ENCODE measurements at places on chromosomes 7 and 10.
A peak's percentile ranks its signal among the peaks of the same experiment; 100 is the strongest.

- no peak for DNase-seq
Observed at GRCh38 chr10:88228130-88228529, 355.0 kb downstream of the RNLS start.

DNA sequence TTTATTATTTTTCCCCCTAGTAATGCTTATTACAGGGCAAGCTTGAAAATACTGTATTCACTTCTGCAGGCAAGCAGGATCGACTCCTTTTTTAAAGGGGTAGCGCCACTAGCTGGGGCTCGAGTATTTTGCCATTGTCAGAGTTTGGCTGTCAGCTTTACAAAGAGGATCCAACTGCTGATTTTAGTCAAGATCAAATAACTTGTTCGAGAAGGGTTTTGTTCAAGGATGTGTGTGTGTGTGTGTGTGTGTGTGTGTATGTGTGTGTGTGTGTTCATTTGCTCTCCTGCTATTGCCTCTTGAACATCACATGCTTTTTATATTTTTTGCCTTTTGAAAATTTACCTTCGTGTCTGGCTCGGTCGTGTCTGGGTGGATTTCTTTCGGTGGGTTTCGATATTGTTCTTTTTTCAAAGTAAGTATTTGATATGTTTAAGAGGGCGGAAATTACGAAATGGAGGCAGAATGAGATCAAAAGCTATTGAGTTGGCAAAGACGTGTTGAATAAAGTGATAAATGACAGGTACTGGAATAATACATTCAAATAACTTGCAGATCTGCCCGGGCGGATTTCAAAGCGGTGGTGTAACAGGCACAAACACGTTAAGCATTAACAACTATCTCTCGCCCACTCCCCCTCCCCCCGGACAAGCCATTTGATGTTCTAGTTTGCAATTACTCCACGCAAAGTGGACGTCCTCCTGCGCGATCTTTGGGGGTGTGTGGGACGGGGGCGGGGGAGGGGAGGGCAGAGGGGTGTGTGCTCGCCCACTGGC lies 1.1 kb downstream of the ARID5B start:
- DNase-seq, result peak; percentile 44

GRCh38 chr10:102648889-102649796 lies 4.9 kb downstream of the TRIM8 start:
- DNase-seq, result no peak

GRCh38 chr10:69362471-69362954 lies 54.2 kb downstream of the TACR2 start:
- DNase-seq, result no peak
